ENCODE measurements at places on chromosomes 6 and 20.

GRCh38 chr6:134482593-134483270 is 164.8 kb upstream of the SGK1 start:
- no peak for DNase-seq

GRCh38 chr6:132246632-132247270 is 154.5 kb downstream of the MOXD1 start:
- DNase-seq = no peak

- DNase-seq = no peak
These were observed 99.1 kb upstream of the ISM1 start for GRCh38 chr20:13121840-13122515.

DNA sequence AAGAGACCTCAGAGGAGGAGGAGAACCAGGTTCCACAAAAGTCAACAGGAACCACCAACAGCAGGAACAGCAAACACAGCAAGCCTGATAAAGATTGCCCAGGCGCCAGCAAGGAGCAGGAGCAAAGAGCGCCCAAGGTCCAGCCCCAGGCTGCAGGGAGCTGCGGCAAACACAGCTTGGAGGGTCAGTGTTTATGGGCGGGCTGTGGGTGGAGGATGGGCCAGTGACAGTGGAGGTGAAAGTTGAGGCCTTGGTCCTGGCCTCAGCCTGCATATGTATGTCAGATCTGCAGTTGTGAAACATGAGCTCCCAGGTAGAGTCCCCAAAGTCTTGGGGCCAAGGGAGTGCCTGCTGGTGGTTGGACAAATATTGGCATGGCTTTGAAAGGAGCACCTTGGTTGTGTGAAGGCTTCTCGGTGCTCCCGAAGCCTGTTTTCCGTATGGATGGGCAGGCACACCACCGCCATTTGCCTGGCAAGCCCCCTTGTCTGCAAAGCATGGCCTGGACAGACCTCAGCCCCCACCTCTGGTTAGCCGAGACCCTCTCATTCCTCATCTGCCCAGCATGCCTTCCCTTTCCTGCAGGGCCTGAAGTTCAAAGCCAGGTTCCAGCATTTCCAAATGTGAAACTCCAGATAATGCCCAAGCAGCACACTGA is 2.0 kb upstream of the CAPN11 start:
- no peak for DNase-seq

- no peak for DNase-seq
These were observed 27.8 kb upstream of the RNF144B start for GRCh38 chr6:18359237-18359885.

DNA sequence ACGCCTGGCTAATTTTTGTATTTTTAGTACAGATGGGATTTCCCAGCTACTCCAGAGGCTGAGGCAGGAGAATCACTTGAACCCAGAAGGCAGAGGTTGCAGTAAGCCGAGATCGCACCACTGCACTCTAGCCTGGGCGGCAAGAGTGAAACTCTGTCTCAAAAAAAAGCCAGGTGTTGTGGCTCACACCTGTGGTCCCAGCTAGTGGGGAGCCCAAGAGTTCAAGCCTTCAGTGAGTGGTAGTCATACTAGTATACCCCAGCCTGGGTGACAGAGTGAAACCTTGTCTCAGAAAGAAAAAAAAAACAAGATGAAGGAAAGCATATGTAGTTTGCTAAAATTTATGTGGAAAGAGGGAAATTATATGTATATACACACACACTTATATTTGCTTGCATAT is 20.0 kb upstream of the POU5F1 start:
- no peak for DNase-seq

GRCh38 chr6:159904497-159904911 is 13.7 kb downstream of the MAS1 start:
- DNase-seq = no peak

DNA sequence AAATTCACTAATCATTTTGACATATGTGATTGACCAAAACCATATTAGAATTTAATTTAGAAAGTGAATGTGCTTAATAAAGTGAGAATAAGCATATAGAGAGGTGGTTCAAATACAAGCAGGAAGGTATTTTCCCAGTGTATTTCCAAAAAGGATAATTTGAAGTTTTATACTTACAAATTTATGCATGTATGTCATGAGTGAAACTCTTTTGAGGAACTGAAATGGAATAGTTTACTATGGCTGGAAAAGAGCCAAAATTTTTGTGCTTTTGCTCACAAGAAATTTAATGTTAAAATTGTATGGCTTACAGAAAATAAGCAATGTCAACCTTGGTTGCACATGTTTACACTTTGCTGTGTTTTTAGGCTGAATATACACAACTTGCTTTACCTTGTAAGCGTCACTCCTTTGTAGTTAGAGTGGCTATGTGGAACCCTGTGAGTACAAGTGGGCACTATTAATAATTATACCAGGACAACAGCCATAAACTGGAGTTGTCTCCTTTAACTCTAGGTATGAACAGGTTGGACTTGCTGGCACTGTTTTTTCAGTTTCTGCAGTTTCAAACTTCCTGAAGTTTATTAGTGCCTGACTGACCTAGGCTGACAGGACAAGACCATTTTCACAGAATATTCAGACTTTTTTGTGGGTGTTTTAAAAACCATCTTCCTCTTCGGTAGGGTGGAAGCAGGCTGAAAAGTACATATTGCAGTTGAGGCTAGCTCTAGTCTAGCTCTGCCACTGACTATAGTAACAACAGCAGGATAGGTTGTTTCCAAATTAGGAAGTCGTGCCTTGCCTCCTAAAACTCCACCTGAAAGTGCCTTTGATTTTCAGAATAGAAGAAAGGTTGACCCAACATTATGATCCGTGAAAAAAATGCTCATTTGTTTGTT is 6.0 kb downstream of the AFDN start:
- no peak for DNase-seq

DNA sequence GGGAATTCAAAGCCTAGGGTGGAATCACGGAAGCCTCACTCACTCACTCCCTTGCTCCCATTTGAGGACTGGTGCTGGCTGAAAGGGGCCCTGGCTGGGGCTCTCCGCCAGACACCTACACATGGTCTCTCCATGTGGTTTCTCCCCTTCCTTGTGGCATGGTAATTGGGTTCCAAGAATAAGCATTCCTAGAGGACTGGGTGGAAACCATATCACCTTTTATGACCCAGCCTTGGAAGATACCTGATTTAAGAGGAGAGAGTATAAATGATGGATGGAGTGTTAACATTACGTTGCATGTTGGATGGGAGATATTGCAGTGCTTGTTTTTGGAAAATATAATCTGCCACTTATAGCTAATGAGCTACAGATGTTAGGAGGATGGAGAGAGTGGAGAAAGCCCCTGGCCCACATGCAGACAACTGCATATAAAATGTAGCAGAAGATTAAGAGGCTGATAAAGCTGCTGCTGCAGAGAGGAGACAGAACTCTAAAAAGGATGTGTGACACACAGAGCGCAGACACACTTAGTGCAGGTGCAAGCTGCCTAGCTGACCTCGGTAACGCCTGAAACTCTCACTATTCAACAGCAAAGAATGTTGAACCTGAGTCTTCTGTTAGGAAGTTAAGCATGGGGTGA is 23.3 kb upstream of the CDKN1A start:
- no peak for DNase-seq

- no peak for DNase-seq
These were observed 572.5 kb downstream of the PKHD1 start for GRCh38 chr6:51514748-51515402.

DNA sequence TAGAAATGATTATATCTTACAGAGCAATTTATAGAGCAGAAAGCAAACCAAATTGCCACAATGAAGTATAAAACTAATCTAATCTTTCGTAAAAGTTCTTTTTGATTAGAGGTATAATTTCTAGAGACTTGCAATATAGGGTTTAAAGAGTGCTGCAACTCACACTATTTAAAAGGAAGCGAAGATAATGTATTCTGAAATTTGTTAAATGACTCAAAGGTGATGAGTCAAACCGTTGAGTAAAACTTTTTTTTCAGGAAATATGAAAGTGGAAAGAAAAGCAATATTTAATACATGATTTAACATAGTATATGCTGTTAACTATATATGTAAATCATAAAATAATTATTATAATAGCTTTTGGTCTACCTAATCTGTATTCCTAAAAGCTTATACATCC is 133.6 kb downstream of the SYNE1 start:
- no peak for DNase-seq

GRCh38 chr6:108806665-108807064 is 41.6 kb upstream of the ARMC2 start:
- no peak for DNase-seq

GRCh38 chr6:41578217-41579087 is 32.3 kb downstream of the FOXP4 start:
- peak; percentile 69 for DNase-seq

DNA sequence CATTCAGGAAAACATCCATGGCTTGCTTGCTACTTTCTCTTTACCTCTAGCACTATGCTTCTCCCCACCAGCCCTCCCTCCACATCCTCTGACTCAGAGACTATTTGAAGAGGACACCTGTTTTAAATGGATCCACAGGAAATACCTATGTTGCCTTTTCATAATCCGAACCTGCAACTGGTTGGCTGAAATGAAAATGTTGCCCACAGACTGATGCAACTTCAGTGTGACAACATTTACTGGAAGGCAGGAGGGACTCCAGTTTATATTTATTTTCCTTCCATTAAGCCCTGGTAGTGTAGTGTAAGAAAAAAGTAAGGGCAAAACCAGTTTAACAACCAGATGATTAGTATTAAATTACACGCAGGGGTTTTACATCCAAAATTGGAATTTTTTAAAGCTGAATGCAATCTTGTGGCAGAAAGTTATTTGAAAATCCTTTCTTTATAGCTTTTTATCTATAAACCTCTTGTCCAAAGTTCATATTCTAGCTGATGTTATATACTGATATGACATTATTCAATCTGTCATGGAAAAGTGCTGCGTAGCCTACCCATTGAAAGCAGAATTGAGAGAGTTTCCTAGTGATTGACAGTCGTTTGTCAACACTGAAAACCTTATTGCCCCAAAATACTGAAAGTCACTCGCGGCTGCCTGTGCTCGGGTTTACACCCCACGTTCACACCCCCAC is 881 bp upstream of the AIG1 start:
- no peak for DNase-seq

GRCh38 chr20:64116016-64116415 is 8.7 kb upstream of the NPBWR2 start:
- DNase-seq = no peak

DNA sequence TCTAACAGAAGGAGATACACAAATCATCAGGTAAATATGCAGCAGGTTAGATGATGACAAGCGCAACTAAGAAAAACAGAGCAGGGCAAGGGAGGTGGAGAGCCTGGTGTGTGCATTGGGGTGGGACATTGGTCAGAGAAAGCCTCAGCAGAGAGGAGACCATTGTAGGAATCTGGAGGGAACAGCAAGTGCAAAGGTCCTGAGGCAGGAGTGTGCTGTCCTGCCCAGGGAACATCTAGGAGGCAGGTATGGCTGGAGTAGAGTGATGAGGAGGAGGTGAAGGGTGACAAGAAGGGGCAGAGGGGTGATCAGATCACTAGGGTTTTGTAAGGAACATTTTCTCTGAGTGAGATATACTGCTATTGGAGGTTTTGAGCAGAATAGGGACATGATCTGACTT is 90.1 kb downstream of the NCR2 start:
- no peak for DNase-seq

DNA sequence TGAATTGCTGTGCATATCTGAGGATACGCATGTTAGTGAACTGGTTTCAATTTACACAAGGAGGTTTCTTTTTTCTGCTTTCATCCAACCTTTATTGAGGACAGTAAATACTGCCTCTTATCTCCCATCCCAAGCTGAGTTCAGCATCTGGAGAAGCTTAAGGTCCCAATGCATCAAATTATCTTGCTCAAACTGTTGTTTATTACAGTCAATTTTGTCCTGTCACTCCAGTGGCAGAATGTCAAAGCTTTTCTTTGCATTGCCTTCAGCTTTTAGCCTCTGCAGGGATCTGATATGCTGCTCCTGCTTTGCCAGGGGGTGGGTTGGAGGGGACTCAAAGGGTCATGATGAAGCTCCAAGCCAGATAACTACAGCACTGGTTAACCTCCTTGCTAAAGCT is 435.4 kb upstream of the SOX4 start:
- DNase-seq = no peak

- no peak for DNase-seq
These were observed 36.2 kb upstream of the BAG2 start for GRCh38 chr6:57135885-57136284.

GRCh38 chr6:104795363-104795762 is 64.4 kb downstream of the HACE1 start:
- DNase-seq = no peak
